Stimulated activated CD4-positive, alpha-beta T cell treated with anti-CD3 and anti-CD28 coated beads, Interleukin-15, amount 100 ng/mL, for 1 hour (primary cell): ENCODE measurements at places on chromosomes 2 and 18.

DNA sequence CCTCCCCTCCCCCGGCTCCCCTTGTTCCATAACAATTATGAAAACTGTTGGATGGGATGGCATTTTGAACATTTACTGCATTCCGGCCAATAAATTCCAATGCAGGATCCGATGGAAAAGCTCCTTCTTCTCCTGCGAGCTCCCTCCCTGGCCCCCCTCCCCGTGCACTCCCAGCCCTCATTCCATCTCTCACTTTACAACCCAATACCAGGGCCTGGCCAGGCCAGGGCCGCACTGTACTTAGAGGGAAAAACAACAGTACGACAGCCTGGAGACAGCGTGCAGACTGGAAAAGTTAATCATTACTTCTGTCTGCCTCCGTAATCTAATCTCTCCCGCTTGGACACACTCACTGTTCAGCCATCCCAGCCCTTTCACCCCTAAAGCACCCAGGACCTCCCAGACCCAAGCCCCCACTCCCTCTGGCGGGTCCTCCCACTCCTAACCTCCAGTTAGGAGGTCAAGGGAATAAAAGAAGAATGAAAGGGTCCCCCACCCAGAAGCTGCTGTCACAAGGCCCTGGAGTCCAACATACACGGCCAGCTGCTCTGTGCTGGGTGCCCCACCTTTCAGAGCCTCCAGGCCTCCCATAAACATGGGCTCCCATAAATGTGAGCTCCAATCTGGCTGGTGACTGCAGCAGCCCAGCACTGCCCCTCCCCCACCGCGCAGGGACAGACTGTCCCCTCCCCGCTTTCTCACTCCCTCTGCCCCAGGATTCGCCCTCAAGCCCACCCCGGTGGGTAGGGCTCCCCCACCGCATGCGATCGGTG lies 20.6 kb downstream of the SMAD7 start:
- DNase-seq: no peak

GRCh38 chr2:130891966-130892365 lies 55.3 kb downstream of the ARHGEF4 start:
- no peak for DNase-seq

- no peak for DNase-seq
These were observed 33.2 kb upstream of the FHOD3 start for GRCh38 chr18:36264283-36264682.

- DNase-seq: no peak
These were observed 1118.8 kb upstream of the ZEB2 start for GRCh38 chr2:145638675-145639074.

- no peak for DNase-seq
These were observed 90.2 kb downstream of the ZFP36L2 start for GRCh38 chr2:43136011-43136799.

DNA sequence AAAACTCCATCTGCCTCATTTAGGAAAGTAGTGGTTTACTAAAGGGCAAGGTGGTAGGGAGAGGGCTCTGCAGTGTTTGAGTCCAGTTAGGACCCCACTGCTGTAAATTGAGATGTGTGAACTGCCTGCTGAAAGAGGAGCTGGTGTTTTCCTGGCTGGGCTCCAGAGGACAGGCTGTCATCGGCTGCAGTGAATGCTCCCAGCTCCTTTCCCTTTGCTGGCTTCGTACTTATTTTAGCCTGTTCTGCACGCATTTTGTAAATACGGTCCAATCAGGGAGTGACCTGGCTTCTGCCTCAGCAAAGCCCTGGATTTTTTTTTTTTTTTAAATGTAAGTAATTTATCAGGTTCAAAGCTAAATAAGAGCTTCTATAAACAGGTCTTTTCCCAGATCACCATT lies 37.5 kb downstream of the SLC4A3 start:
- no peak for DNase-seq
